ENCODE measurements at places on chromosomes 2 and 18. TPM values are rescaled to one million over a fixed set of nuclear protein-coding genes. Genes with fewer than 3 reads are reported as not detected.

TWIST2 gene
- total RNA-seq, result not detected

TUBA3E gene
- not detected for total RNA-seq

AP1S3 gene
- total RNA-seq, result 46.3 TPM

IL1R2 gene
- not detected for total RNA-seq

MAPK4 gene
- total RNA-seq, result not detected

ABCB6 gene
- 12.1 TPM for total RNA-seq

PXDN gene
- total RNA-seq, result 1.1 TPM

SMCHD1 gene
- total RNA-seq, result 111 TPM

KCNJ3 gene
- total RNA-seq, result not detected

NFATC1 gene
- total RNA-seq, result 52.6 TPM

GRCh38 chr18:3725115-3725514 lies 275.1 kb downstream of the TGIF1 start:
- no peak for DNase-seq

- DNase-seq, result no peak
These were observed 4.8 kb upstream of the MRPL44 start for GRCh38 chr2:223952280-223952968.

DNA sequence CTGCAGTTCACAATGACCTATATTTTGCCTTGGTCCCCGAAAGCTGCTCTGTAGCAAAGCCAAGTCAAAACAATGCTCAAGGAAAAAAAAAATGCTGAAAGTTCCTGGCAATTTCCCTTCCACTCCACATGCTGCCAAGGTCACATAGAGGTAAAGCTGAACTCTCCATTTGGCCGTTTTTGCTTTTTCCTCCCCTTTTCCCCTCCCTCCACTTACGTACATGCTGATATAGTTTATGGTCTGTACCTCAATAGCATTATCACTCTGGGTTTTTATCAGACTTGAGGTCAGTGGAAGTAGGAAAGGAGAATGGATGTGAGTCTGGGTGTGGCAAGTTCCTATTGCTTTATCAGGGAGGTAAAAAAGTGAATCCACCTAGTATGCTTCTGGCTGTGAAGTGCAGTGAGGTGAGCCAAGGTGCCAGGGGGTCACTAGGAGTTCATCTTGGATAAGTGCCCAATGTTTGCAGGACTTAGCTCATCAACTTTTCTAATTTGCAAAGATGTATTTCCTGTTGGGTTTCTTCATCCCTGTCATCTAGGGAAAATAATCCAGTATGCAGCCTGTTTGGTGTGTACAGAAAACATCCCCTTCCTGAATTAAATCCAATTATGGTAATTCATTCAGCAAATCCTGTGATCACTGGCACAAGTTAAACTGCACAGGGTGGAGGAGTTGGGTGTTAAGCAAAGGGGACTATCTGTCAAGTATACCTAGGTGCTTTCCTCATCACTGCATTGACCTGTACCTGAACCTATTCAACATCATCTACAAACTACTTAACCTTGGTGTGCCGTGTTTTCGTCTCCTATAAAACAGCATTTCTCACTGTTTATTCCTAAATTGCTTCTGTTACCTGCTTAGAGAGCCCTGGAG lies 124.3 kb upstream of the CYP26B1 start:
- no peak for DNase-seq

GRCh38 chr18:28793901-28794300 lies 617.0 kb upstream of the CDH2 start:
- DNase-seq, result no peak

GRCh38 chr2:11250400-11251196 lies 93.8 kb downstream of the ROCK2 start:
- DNase-seq, result no peak

DNA sequence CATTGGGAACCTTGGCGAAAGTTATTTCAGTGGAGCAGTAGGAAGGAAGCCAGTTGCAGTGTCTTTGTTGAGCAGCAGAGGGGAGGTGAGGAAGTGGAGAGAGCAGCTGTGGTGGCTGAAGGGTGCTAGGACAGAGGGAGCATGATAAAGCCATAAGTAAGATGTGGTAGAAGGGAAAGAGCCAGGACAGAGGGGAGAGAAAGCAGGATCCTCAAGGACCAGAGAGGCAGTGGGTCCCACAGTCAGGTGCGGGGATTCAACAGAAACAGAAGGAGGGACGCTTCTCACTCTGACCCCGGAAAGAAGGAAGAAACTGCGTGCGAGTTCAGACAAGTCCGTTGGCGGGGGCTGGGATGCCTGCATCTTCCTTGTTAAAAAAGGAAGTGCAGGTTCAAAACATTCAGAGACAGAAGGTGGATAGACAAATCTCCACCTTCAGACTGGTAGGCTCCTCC lies at the start of gene CXCR2:
CXCR2 (plus strand) TSS at position 403 of the 455 bp plus-strand sequence. CDS start 8,774 bp downstream, outside the sequence.
- DNase-seq, result no peak

DNA sequence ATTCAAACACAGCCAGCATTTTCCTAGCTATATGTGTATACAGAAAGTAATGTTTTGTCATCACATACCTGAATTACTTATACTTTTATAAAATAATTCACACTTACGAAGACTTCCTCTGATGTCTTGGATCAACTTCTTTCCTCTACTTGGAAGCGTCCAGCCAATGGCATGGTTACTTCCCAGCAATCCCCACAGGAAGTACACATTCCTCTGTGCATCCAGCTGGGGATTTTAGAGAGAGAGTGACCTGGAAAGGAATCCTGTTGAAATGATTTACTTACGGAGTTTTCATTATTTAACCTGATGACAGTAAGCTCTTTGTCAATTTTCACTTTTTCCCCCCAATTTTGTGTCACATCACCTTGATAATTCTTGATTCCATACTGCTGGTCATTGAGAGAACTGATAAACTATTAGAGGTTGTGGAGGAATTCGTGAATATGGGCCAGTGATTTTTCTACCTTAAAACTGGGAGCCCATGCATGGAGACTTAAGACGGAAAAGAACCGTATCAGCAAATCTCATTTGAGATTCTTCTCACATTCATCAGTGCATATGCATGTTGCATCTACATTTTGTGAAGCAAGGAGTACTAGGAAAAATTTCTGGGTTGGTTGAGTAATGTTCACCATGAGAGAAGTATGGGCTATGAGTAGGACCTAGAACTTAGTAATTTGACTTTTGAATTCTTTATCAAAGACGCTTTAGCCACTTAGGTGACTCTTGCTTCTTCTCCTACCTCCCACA lies 9.0 kb upstream of the IL18R1 start:
- DNase-seq, result no peak

- no peak for DNase-seq
These were observed 184.8 kb upstream of the ZEB2 start for GRCh38 chr2:144704709-144705095.

DNA sequence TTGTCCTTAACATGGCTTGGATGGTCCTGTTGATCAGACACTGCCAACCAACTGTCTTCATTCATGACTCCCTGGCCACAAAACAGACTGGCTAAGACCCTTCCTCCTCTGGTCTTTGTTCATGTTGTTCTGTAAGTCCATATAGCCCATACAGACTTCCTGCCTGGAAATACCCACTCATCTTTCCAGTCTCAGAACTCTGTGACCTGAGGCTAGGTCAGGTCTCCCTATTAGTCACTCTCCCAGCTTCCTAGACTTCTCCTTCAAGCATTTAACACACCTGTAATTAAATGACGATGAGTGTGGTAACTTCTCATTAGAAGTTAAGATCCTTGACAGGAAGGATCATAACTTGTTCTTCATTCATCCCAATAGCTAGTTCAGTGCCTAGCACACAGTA lies 56.3 kb downstream of the CCDC93 start:
- DNase-seq, result no peak

GRCh38 chr2:43269074-43269572 lies 42.7 kb upstream of the ZFP36L2 start:
- no peak for DNase-seq

DNA sequence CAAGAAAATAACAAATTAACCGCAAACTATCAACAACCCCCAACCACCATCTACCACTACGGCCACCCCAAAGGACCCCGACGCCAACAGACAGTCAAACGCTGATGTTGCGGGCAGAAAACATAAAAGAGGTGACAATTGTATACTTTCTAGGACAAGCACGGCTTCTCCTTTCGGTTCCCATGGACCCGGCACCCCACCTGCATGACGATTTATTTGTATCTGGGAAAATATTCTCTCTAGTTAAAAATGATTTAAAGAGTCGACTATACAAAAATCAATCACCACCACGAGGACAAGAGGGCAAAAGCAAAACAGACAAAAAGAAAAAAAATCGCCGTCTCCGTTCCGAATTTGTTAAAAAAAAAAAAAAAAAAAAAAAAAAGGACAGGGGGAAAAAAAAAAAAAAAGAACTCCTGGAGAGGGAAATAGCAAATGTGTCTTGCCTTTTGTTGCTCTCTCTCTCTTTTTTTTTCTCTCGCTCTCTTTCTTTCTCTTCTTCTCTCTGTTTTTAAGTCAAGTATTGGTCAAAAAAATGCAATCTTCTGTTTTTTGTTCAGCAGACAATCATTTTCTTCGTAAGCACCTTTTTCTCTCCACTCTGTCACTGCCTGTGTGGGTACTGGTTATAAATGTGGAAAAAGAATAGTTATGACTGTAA lies 3.6 kb downstream of the SIX3 start:
- no peak for DNase-seq

- no peak for DNase-seq
These were observed 401.8 kb downstream of the GALR1 start for GRCh38 chr18:77651441-77651840.

GRCh38 chr2:46383784-46384456 lies 86.7 kb downstream of the EPAS1 start:
- no peak for DNase-seq

DNA sequence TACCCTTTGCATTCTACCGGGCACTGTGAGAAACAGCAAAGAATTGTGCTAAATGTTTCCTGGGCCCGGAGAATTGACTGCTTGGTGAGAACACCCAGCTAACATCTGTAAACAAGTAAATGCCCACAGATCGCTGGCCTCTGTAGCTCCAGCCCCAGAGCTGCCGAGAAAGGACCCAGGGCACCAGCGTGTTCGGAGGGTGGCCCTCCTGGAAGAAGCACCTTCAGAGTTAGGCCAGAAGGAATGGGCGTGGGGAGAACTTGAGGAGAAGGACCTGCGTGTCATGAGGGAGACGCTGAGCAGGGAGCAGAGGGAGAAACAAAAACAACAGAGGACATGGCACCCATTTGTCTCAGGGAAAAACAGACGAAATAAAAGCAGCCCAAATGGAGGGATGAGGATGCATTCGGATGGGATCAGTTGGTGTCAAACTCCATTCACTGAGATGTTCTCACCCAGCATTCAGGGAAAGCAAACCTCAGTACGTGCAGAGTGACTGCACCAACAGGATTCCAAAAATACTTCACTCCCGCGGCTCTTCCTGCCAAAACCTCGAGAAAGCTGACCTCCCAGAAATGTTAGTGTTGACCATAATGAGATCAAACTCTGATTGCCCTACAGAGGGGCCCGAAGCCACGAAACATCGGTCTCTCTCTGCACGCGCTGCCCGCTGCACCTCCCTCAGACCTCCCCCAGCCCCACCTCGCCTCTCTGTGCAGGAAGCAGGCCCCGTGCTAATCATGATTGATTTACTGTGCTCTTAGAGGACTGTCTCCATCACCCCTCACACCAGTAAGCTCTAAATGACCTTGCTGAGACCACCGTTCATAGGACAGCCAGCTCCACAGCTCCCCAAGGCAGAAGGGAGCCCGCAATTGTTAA lies 376.3 kb upstream of the SALL3 start:
- no peak for DNase-seq

DNA sequence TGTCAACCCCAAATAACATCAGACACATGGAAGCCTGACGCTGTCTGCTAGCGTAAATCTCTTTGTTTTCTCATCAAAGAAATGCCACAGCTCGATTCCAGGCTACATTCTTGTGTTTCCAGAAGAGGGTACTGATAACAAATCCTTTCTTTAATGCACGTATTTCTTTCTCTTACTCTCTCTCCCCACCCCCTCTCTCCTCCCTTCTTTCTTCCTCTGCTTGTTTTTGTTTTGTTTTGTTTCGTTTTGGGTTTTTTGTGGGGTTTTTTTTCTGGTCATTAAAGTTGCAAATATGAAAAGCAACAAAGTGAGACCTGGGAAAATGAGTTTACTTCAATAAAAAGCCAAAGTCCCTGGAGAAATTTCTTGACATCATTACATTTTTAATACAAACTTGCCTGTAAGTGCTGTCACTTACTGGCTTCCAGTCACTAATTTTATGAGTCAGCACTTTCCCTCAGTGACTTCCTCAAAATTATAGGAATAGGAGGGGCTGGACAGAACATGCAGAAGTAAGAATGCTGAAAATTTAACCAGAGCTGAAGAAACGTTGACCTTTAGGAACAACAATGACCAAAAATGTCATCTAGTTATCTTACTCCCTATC lies 106.7 kb upstream of the NABP1 start:
- DNase-seq, result no peak

DNA sequence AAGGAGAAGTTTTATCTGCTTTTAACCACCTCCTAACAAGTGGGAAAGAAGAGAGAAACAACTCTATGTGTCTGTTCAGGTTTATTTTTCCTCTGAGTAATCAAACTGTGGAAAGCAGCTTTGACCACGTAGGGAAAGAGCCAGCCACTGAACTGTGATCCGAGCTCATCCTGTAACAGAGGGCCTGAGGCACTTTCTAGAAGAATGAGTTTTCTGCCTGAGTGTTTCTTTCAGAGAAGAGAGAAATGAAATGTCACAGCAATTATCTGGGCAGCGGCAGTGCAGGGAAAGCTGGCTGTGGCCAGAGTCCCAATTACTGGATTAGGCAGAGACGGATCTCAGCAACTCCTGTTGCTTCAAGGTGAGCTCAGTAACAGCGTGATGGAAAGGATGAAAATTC lies 151.9 kb downstream of the CD226 start:
- DNase-seq, result no peak

- no peak for DNase-seq
These were observed 66.8 kb upstream of the SPRED2 start for GRCh38 chr2:65499216-65499615.

- DNase-seq, result no peak
These were observed 129.9 kb upstream of the TFPI start for GRCh38 chr2:187684174-187684573.

- no peak for DNase-seq
These were observed 566.0 kb downstream of the STK39 start for GRCh38 chr2:167681234-167682015.

DNA sequence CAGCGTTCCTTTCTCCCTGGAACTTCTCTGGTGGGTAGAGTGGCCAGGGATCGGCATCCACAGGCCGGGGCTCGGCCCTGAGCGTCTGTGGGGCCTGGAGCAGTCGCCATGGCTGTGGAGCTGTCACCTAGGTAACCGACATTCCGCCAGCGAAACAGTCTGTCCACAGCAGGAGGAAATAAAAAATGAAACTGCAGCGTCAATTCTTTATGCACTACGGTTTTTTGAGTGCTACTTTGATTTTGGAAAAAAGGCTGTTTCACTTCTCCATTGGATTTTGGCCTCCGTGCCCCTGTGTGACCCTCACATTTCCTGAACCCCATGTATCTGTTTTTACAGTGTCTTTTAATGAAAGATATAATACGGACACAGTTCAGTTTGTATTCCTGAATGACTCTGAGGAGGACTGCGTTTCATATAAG lies 163.4 kb downstream of the LDLRAD4 start:
- DNase-seq, result no peak

GRCh38 chr2:102233132-102233884 lies 46.5 kb downstream of the IL1RL2 start:
- DNase-seq, result no peak

DNA sequence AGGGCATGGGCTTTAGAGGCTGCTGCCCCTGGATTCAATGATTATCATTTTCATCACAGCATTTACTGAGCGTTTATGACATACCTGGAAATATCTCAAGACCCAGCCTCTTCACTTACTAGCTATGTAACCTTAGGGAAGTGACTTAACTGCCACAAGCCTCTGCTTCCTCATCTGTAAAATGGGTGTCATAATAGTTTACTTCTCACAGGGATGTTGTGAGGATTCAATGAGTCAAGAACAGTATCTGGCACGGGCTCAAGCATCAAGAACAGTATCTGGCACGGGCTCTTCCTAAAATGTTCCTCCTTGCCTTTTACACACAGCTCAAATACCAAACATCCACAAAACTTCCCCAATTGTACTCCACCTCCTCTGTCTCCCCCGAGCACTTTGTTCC lies 31.4 kb downstream of the LGALSL start:
- DNase-seq, result no peak

Data from activated B cell treated with CpG ODN at 0.5 μM for 24 hours (primary cell).